Spinal cord (tissue), 10 donors: ENCODE measurements at places on chromosomes 1 and 21.

- no peak for DNase-seq
Observed at GRCh38 chr1:34367954-34368353, 191.2 kb downstream of the C1orf94 start.

- DNase-seq = no peak
Observed at GRCh38 chr1:78334952-78335351, 155.8 kb upstream of the PTGFR start.

GRCh38 chr1:91499904-91500755 is 521 bp upstream of the CDC7 start:
- DNase-seq = no peak

GRCh38 chr21:34980423-34981115 is 68.5 kb downstream of the RUNX1 start:
- DNase-seq = no peak

- no peak for DNase-seq
Observed at GRCh38 chr1:24906760-24907490, 23.2 kb downstream of the RUNX3 start.

DNA sequence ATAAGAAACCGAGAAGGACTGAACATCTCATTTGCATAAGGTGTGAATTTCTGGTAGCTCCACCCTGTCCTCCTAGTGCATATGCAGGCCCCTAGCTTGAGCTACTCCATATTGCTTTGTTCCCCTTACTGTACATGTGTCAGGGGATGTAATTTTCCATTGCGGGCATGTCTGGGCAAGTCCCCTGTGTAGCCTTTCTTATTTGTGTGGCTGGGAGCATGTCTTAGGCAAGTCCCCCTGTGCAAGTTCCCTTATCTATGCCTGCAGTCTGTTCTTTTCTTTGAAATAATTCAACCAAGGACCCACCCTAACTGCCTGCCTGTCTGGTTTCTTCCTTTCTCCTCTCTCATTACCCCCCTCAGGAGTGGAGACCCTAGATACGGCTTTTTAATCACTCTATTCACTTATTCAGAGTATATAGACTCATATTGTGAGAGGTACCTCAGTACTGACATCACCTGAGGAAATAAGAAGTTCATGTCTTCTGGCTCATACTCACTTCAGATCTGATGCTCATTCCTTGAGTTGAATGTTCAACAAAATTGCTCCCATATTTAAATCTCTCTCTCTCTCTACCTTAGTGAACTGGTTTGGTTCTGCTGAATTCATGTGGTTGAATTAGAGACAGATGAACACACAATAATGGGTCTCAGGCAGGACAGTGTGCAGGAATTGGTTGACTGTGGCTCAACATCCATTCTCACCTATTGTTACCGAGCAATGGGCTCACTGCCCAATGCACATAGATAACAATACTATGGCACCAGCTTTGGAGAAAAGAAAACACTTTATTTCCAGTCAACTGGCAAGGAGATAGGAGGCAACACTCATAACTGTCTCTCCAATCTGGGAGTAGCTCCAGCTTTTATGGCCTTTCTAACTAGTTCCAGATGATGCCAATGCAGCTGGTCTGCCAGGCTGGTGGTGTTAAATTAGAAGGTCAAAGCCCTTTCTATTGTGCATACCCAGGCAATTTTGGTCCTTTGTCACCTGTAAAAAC is 27.9 kb upstream of the NPL start:
- DNase-seq = peak; percentile 50

- DNase-seq = no peak
Observed at GRCh38 chr1:242448910-242449645, 75.4 kb downstream of the PLD5 start.

GRCh38 chr1:53172426-53173128 is 24.0 kb upstream of the CPT2 start:
- no peak for DNase-seq

GRCh38 chr1:32741413-32742198 is 39.0 kb upstream of the SYNC start:
- DNase-seq = no peak

GRCh38 chr1:43565600-43566360 is 35.1 kb downstream of the PTPRF start:
- DNase-seq = peak; percentile 65

GRCh38 chr21:18041012-18041411 is 203.6 kb upstream of the CHODL start:
- no peak for DNase-seq

- DNase-seq = no peak
Observed at GRCh38 chr1:21530368-21531016, 21.3 kb downstream of the ALPL start.

GRCh38 chr1:196063294-196063693 is 544.9 kb downstream of the KCNT2 start:
- DNase-seq = peak; percentile 61

- no peak for DNase-seq
Observed at GRCh38 chr1:209202830-209203532, 380.5 kb upstream of the CAMK1G start.

GRCh38 chr1:168127503-168127902 is 9.2 kb downstream of the GPR161 start:
- DNase-seq = no peak

- DNase-seq = peak; percentile 35
Observed at GRCh38 chr1:172851077-172851476, 192.2 kb downstream of the FASLG start.

GRCh38 chr1:62784509-62785365 is 805 bp downstream of the ATG4C start:
- peak; percentile 2 for DNase-seq

GRCh38 chr1:1799716-1800115 is 21.4 kb upstream of the NADK start:
- no peak for DNase-seq

DNA sequence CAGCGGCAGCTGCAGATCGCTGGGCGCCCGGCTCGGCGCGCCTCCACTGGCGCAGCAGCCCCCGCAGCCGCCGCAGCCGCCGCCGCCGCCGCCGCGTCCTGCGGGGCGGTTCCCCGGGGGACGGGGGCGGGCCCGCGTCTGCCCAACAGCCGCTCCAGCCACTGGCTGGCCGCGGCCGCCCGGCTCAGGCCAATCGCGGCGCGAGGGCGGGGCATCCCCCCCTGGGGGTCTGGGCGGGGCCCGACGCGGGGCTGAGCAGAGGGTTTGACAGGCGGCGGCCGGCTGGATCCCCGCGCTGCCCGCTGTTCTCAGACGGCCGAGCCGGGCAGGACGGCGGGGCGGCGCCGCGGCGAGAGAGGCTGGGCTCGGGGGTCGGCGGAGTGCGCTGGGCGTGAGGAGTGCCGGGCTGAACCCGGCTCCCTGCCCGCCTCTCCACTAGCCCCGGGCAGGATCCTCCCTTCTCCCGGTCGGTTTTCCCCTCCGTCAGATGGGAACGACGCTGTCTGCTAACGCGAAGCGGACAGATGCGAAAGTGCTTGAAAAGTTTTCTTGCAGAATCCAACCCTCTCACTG is at the start of gene GLIS1:
Gene GLIS1 (minus strand): TSS at position 56 of the 573 bp plus-strand sequence. CDS start 1,100 bp downstream, outside the sequence.
- DNase-seq = peak; percentile 77

DNA sequence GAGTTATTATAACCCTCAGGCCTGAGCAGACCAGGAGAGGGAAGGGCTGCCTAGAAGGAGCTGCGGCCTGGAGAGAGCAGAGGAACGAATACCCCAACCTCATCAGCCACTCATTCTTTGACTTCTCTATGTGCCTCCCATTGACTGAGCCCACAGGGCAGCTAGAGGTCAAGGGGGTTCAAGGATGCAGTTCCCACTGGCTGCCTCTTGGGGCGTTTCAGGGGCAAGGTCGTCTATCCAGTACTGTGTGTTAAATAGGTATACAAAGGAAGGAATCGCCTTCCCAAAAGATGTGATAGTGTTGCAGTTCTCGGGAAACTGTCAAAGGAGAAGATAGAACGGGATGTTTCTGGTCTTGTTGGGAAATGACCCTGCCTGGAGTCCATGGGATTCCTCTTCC is 250.6 kb downstream of the PRDM2 start:
- no peak for DNase-seq

GRCh38 chr1:15381805-15382204 is 27.9 kb upstream of the EFHD2 start:
- DNase-seq = no peak

DNA sequence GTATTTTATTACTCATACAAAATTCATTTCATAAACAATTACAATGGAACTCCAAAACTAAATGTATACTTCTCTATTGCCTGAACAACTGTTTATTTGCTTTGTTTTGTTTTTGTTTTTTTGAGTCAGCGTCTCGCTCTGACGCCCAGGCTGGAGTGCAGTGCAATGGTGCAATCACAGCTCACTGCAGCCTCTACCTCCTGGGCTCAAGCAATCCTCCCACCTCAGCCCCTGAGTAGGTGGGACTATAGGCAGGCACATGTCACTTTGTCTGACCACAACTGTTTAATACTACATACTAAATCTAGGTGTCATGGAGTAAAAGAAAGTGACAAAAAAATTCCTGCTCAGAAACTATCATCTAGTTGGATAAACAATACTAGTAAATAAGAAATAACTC is 49.3 kb downstream of the RAB3GAP2 start:
- DNase-seq = no peak

GRCh38 chr1:199948587-199949280 is 78.8 kb upstream of the NR5A2 start:
- no peak for DNase-seq

DNA sequence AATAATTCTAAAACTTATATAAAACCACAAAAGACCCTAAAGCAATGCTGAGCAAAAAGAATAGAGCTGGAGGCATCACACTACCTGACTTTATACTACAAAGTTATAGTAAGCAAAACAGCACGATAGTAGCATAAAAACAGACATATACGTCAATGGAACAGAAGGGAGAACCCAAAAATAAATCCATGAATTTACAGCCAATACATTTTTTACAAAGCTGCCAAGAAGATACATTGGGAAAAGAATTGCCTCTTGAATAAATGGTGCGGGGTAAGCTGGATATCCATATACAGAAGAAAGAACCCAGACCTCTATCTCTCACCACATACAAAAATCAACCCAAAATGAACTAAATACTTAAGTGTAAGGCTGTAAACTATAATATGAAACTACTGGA is 51.3 kb upstream of the KRTAP11-1 start:
- no peak for DNase-seq
